ENCODE measurements at places on chromosomes 1 and 21. TPM values are rescaled to one million over a fixed set of nuclear protein-coding genes. Genes with fewer than 3 reads are reported as not detected.

DNA sequence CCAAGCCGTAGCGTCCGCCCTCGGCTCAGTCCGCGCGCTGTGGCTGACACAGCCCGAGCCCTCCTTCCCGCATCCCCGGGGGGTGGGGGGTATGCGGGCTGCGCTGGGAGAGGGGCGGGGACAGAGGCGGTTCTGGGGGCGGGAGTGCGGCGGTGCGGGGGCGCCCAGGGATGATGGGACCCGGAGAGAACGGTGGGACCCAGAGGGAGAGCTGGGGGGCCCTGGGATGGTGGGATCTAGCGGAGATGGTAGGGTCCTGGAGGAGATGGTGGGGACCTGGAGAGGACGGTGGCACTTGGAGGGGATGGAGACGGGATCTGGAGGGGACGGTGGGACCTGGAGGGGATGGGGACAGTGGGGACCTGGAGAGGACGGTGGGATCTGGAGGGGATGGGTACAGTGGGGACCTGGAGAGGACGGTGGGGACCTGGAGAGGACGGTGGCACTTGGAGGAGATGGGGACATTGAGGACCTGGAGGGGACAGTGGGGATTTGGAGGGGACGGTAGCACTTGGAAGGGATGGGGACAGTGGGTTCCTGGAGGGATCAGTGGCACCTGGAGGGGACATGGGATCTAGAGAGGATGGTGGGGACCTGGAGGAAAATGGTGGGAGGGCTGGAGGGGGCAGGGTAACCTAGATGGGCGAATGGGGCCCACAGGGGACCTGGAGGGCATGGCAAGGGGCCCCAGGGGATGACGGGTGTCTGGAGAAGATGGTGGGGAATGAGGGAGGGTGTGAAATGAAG is 477 bp downstream of the SNAP47 start:
- ATAC-seq, result no peak

DNA sequence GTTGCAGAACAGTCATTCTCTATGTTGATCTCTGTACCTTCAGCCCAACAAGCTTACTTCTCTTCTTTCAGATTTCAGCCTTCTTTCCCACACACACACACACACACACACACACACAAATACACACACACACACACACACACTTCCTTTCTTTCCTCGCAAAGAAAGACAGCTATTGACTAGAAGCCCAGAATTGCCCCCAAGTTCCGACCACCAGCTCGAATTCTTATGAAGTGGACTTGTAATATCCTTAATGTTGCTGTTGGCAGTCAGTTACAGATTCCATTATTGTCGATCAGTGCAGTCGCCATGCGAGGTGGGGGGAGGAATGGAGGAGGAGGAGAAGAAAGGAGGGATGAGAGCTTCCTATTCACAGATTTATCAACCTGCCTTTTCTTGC is 125.5 kb downstream of the CLEC20A start:
- no peak for ATAC-seq

Gene EFNA1
- total RNA-seq, result 40.9 TPM

Gene S100A7
- total RNA-seq, result 5,647 TPM

Gene CYB5RL
- 2.9 TPM for total RNA-seq

Gene SLC5A9
- not detected for total RNA-seq

Gene TTC24
- total RNA-seq, result not detected

Gene CFHR1
- 0.60 TPM for total RNA-seq

Measured in esophagus mucosa (tissue), 1 donor.